ENCODE measurements at places on chromosomes 3 and 15. TPM values are rescaled to one million over a fixed set of nuclear protein-coding genes. Genes with fewer than 3 reads are reported as not detected.
A peak's percentile ranks its signal among the peaks of the same experiment; 100 is the strongest.

DNA sequence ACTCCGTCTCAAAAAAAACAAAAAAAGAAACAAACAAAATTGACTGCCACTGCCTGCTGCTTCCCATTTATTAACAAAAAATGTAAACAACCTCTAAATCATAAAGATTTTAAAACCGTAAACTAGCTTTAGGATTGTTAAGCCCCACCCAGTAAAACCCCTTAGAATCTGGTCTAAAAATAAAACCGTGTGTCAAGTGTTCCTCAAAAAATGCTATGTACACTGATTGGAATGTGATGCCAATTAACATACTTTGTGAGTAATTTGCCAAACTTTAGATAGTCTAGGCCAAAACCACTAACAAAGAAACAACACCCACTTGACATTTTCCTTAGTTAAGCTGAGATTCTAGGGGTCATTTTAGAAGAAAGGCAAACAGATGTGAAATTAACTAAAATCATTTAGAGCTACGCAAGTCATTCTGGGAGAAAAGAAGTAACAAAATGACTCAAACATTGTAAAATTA, 5.3 kb downstream of the RAF1 start:
- no peak for DNase-seq

DNA sequence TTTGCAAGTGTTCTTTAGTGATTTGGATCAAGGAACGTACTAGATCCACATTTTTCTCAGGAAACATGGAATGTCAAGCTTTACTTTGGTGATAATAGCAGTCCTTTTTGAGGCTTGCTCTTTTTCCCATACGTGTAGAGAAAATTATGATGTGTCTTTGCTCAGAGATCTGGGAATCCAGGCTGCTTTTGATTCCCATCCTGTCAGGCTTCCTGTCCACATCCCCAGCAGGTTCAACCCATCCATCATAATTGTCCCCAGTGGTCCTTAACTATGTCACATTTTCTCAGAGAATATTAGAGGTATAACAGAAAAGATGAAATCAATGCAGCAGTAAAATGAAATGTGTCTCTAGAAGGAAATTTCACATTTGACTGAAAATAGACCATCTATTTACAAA, 111.4 kb downstream of the IQCH start:
- DNase-seq = no peak

- no peak for DNase-seq
These were observed 16.9 kb downstream of the GASK1A start for GRCh38 chr3:42996021-42996420.

ECE2 gene
- not detected for total RNA-seq

- no peak for DNase-seq
These were observed 81.1 kb downstream of the CHSY1 start for GRCh38 chr15:101170568-101171350.

DNA sequence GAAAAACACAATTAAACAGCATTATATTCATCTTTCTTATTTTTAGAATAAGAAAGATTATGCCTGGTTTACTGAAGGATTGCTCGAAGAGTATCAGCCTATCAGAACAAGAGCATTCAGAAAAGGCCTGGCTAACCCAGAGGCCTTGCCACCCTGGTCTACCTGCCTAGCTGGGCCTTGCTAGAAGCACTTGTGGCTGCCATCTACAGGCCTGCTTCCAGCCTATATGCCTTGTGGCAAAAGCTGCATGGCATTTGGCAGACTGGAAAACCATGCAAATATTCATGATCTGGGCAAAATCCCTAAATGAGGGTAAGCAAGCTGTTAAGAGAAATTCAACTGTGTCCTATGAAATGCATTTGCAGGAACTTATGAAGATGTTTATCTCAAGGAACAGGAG, 9.3 kb upstream of the ATP13A4 start:
- DNase-seq = no peak

- no peak for DNase-seq
These were observed 531.3 kb upstream of the UBE2E2 start for GRCh38 chr3:22671848-22672247.

CERS3 gene
- not detected for total RNA-seq

CIB2 gene
- 4.3 TPM for total RNA-seq

CLK3 gene
- 104 TPM for total RNA-seq

- no peak for DNase-seq
These were observed 31.8 kb downstream of the ADAMTS17 start for GRCh38 chr15:100310041-100310405.

GRCh38 chr3:170523248-170523647, 62.6 kb downstream of the SLC7A14 start:
- no peak for DNase-seq

- DNase-seq = no peak
These were observed 16.0 kb upstream of the MRPS22 start for GRCh38 chr3:139327861-139328260.

DNA sequence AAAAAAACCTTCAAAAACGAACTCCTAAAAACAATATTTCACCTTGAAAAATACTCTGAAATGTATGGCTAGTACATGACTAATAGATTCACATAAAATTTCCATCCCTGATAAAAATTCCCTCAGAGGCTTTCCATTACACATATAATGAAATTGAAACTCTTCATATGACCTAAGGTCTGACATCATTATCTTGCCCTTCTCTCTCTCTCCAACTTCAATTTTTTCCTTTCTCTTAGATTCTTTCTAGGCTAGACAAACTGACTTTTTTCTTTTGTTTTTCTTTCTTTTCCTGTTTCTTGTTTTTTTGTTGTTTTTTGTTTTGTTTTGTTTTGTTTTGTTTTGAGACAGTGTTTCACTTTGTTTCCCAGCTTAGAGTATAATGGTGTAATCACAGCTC, 1220.5 kb downstream of the ROBO2 start:
- no peak for DNase-seq

GRCh38 chr15:90742087-90742486, 24.9 kb downstream of the BLM start:
- DNase-seq = no peak

LIPC gene
- 1.2 TPM for total RNA-seq

STRIT1 gene
- total RNA-seq = not detected

GRCh38 chr3:56111606-56112304, 356.5 kb downstream of the ERC2 start:
- no peak for DNase-seq

DNA sequence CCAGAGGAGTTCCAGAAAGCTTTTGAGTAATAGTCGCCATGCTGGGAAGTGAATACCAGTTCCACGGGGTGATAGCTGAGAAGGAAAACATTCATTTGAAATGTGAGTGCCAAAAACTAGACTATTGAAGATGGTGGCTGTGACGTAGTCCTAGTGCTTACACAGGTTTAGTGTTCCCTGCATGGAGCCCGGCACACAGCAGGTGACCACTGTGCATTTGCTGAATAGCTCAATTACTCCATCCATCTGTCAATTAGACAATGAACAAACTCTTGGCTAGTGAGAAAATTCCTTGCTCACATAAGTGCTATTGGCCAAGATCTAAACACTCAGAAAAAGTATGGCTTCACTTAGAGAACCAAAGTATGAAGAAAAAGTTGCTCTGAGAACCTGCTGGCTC, 448.1 kb upstream of the WNT5A start:
- no peak for DNase-seq

GRCh38 chr3:13134879-13135206, 61.6 kb upstream of the IQSEC1 start:
- DNase-seq = no peak

DNA sequence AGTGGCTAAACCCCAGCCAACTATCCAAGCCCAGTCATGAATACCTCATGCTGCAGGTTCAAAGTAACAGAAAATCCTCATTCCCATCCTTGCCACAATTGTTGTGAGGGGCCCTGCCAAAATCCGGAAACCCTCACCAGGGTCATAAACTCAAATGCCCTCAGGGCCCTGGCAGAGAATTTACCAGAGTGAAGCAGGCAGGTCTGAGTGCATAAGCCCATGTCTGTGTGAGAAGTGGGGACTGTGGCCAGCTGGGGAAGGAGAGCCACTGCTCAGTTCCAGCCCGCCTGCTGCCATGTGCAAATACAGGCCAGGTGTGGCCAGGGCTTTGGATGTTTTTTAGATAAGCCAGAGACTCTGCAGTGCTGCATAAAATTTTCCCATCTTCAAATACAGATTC, 7.0 kb downstream of the CEP152 start:
- no peak for DNase-seq

TRH gene
- total RNA-seq = not detected

GRCh38 chr15:99104788-99105513, at the start of gene SYNM:
Gene SYNM, plus strand, starts transcription at chr15:99105080. Its CDS starts 120 bp downstream, at chr15:99105200.
- DNase-seq = peak; percentile 86

PATL2 gene
- total RNA-seq = 36.9 TPM

LRRC34 gene
- 8.9 TPM for total RNA-seq

GRCh38 chr3:66154444-66154861, 66.3 kb upstream of the SLC25A26 start:
- no peak for DNase-seq

DUOXA2 gene
- not detected for total RNA-seq

HTR3E gene
- total RNA-seq = not detected

DNA sequence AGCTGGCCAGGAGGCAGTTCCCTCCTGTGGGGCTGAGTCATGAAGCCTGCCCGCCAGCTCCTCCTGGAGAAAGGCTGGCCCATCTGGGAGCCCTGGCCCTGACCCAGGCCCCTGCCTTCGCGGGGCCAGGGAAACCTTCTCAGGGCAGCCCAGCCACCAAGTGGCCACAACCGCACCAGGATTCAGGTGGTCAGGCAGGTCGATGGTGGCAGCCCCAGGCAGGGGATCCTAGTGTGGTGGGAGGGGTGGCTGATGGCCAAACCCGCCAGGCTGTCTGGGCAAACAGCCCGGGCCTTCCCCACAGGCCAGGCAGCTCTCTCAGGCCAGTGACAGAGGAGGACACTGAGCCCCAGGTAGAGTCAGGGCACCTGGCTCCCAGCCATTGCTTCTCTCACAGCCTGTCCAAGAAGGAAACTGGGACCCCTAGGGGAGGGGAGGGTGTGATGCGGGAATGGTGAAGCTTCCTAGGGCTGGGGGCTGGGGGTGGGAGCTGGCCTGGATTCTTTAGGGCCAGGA, 1.2 kb downstream of the TWF2 start:
- DNase-seq = peak; percentile 91

DNA sequence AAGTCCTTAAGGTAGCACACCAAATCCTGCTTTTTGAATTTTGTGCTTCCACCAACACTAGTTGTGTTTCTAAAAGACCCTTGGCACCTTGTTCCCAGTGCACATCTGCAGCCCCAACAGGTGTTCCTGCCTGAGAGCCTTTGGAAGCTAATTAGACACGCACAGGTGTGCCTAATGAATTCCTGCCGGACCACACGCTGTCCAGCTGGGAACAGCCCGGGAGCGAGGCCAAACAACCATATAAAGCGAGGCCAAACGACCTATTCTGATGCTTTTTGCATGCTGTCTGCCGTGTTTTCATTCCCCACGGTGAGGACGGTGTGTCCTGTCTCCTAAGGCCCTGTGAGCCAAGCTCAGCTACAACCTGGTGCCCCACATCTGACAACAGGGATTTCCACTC, 99.5 kb downstream of the ATG7 start:
- DNase-seq = no peak

DNA sequence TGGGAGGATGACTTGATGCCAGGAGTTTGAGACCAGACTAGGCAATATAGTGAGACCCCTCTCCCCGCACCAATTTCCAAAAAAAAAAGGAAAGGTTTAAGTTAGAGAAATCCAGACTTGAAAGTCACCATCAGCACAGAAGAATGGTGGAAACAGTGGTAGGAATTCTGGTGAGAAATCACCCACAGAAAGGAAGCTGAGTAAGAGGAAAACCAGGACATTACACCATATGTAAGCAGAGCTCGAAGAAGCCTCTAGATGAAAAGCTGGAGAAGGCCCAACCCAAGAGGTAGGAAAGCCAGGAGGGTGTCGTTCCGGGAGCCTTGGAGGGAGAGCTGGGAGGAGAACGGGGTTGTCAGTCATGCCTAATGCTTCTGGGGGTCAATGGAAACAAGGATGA, 40.5 kb downstream of the RASGRP1 start:
- no peak for DNase-seq

- DNase-seq = no peak
These were observed 117.6 kb downstream of the TOP2B start for GRCh38 chr3:25547103-25547502.

GRCh38 chr3:126361211-126361610, 4.0 kb upstream of the KLF15 start:
- peak; percentile 62 for DNase-seq

DNA sequence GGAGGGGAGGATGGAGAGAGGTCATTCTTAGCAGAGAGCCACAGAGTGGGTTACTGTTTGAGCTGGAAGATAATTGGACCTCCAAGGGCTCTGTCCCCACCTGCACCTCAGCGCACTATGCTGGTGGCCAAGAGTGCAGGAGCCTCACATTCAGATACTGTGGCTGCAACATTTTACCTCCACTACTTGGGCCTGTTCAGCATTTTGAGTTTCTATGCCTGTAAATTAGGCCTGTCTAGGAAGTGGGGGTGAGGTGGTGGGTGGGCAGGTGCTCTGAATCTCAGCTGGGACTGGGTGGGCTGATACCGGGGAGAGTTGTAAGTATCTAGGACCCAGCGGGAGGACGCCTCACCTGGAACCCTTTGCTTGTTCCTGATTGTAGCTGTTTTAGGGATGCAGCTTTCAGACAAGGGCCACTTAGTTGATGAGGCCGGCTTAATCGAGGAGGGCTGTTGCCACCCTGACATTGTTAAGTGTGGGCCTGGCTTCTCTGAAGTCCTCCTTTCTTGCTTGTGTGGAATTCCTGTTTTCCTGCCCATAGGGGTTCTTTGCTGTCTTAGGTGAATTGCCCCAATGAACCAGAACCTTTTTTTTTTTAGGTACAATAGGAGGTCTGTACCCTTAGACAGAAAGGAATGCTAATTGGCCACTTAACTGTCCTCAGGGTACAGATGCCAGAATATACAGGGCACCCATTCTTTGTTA, 83.8 kb downstream of the SMAD3 start:
- DNase-seq = no peak

DNA sequence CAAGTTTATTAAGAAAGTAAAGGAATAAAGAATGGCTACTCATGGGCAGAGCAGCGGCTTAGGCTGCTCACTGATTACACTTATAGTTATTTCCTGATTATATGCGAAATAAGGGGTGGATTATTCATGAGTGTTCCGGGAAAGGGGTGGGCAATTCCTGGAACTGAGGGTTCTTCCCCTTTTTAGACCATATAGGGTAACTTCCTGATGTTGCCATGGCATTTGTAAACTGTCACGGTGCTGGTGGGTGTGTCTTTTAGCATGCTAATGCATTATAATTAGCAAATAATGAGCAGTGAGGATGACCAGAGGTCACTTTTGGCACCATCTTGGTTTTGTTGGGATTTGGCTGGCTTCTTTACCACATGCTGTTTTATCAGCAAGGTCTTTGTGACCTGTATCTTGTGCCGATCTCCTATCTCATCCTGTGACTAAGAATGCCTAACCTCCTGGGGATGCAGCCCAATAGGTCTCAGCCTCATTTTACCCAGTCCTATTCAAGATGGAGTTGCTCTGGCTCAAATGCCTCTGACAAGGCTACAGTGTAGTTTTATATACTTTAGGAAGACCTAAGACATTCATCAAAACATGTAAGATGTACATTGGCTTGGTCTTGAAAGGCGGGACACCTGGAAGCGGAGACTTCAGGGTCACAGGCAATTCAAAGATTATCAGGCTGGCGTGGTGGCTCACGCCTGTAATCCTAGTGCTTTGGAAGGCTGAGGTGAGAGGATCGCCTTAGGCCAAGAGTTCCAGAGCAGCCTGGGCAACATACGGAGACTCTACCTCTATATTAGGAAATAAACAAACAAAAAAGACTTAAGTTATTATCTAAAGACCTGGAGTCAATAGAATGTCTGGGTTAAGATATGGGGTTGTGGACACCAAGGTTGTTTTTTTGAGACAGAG, 3.2 kb upstream of the BLOC1S6 start:
- DNase-seq = no peak
